ENCODE measurements at places on chromosomes 1 and 21. TPM values are rescaled to one million over a fixed set of nuclear protein-coding genes. Genes with fewer than 3 reads are reported as not detected.
A peak's percentile ranks its signal among the peaks of the same experiment; 100 is the strongest.

GRCh38 chr1:224637515-224637914 is 21.4 kb downstream of the CNIH3 start:
- no peak for DNase-seq

DNA sequence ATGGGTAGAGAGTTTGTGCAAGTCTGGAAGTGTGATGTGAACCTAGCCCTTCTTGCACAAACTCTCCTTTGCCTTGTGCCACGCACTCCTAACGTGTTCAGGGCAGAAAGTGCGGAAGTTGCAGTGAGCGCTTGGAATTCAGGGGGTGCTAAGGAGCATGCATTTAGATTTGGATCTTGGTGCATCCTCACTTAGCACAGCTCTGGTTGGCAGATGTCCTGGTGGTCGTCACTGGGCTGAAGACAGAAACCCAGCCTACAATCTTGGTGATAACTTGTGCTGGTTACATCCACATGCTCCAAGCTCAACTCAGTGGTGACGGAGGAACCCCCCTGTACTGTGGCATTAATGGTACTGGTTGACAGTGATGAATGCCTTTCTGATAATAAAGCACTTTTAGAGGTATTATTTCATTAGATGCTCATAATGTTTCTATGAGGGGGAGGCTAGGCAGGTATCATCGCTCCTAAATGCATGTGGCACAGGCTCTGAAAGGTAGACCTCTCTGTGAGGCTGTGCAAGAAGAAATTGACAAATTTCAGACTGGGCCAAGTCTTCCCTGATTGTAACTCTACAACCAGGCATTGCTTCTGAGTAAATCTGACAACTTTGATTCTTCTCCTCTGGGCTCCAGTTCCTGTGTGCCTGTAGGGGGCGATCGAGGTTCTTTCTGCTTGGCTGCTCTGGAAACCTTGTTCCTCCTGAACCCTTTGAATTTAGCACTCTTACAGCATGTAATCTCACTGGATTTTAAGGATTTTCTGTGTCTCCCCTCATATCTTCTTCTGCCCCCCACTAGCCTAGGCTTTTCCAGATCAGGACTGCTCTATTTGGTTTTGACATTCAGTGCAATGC is 40.6 kb downstream of the MAPKAPK2 start:
- DNase-seq = no peak

DNA sequence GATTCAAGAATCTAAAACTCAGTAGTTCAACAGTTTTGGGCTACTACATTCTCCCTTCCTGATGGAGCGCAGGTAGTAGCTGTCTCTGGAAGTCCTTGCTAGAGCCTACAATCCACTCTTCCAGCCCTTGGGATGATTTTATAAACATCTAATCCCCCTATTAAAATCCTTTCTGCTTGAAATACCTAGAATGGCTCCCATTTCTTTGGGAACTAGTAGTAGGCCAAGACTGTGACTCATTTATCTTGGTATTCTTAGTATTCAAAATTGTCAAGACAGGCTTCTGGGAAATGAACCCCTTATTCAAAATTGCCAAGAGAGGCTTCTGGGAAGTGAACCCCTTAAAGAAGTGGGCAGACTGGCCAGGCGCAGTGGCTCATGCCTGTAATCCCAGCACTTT is 142.5 kb upstream of the FGGY start:
- no peak for DNase-seq

- DNase-seq = no peak
These were observed 16.8 kb upstream of the RIPK4 start for GRCh38 chr21:41783476-41784180.

GRCh38 chr1:38964140-38964548 is 22.5 kb upstream of the RHBDL2 start:
- DNase-seq = no peak

DNA sequence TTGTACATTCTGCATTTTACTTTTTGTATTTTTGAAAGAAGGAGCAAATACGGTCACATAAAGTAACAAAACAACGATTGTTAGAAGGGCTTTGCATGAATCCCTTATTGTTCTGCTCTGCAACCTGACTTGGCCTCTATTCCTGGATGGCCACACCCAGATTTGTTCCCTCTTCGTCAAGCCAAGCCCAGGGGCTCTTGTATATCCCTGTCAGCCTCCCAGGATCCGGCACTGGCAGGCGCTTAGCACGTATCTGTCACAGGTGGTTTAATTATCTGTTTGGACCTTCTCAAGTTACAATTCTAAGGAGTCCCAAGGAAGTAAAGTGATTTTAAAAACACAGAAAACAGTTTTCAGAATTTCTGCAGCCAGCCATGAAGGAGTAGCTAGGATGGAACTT is 28.0 kb downstream of the CRYAA start:
- DNase-seq = no peak

The SLC30A2 gene
- polyA plus RNA-seq = 0.91 TPM

DNA sequence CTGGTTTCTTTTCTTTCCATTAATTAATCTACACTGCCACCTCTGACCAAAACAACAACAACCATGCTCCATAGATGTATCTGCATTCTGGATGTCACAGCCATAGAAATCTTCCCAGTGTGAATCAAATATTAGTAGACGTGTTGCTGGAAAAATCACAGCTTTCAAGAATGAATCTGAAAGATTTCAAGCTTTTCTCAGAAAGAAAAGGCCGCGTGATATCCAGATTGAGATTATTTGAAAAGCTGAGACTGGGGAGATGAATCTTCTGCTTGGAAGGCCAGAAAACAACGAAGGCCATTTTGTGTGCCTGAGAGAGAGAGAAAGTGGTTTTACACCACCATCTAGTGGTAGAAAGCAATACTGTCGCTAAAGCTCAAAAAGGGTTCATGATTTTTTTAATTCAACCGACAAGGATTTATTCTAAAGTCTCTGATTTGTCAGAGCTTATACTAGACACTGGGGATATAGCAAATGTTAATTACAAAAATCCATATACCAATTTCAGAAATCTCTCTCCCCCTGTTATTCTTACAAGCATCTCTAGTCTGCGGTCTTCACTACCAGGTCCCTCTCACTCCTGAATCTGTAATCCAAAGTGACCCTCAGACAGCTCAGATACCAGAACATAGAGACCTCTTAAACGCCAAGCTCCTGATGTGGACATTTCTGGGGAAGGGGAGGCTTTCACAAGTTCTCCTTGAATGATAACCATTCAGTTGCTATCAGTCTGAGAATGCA is 87.5 kb upstream of the SGIP1 start:
- DNase-seq = peak; percentile 84

GRCh38 chr1:248810727-248811513 is 14.8 kb downstream of the SH3BP5L start:
- DNase-seq = no peak
